ENCODE measurements at places on chromosomes 3 and 15. TPM values are rescaled to one million over a fixed set of nuclear protein-coding genes. Genes with fewer than 3 reads are reported as not detected.

Gene CLDN1
- total RNA-seq, result 63.1 TPM

Gene KLHL40
- total RNA-seq, result not detected

Gene TRH
- total RNA-seq, result not detected

- no peak for DNase-seq
Observed at GRCh38 chr3:54087581-54088410, 34.6 kb upstream of the CACNA2D3 start.

- DNase-seq, result no peak
Observed at GRCh38 chr15:92062505-92062904, 209.0 kb downstream of the SLCO3A1 start.

GRCh38 chr3:143634991-143635390 is 213.3 kb downstream of the SLC9A9 start:
- DNase-seq, result no peak

DNA sequence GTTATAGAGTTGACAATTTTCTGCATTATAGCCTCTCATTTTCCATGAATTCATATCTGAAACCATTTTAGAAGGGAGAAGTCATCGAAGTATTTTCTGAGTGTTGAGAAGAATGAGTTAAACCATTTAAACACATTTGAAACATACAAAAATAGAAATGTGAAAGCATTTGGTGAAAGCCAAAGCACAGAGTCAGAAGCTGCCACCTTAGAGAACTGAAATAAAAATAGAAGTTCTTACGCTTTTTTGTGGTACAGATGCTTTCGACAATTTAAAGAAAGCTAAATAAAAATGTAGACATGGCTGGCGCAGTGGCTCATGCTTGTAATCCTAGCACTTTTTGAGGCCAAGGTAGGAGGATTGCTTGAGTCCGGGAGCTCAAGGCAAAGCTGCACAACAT is 9.0 kb downstream of the FANCD2OS start:
- DNase-seq, result no peak

DNA sequence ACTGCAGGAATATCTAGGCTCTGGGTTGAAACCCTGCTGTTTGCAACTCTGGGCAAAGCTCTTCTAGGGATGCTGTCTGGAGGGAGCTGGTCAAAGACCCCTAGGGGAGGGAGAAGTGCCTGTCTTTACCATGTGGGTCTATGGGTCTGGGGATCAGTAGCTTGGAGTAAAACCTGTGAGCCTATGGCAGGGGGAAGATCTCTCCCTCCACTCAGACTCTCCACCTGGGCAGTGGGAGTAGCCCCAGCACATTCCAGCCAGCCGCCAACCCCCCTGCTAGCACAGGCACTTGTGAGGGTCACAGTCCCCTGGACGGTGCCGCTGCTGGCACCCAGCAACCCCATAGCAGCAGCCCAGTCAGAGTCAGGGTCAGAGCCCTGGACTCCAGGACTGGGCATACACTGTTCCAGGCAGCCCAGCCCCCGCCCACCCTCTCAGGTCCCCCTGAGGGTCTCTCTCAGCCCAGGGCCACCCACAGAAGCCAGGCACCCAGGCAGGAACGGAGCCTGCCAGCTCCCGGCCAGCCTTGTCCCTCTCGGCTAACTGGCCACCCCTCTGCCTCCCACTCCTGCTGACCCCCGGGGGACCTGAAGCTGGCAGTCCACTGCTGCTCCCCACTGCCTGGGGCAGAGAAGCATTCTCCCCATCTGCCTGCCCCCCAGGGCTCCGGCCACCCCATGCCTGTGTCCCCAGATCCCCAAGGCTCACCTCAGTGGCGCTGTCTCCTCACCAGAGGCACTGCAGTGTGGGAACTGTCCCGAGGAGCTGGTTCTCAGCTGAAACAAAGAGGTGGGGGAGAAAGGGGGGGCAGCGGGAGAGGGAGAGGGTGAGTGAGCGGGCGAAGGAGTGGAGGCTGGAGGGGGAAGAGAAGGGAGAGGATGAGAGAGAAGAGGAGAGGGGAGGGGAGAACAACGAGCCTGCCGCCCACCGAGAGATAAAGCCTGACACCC is 10.8 kb downstream of the GLYCTK start:
- DNase-seq, result no peak

- no peak for DNase-seq
Observed at GRCh38 chr3:73772076-73772886, 147.5 kb upstream of the PDZRN3 start.

Data from glomerular endothelial cell (primary cell).